ENCODE measurements at places on chromosomes 3 and 15. TPM values are rescaled to one million over a fixed set of nuclear protein-coding genes. Genes with fewer than 3 reads are reported as not detected.

DNA sequence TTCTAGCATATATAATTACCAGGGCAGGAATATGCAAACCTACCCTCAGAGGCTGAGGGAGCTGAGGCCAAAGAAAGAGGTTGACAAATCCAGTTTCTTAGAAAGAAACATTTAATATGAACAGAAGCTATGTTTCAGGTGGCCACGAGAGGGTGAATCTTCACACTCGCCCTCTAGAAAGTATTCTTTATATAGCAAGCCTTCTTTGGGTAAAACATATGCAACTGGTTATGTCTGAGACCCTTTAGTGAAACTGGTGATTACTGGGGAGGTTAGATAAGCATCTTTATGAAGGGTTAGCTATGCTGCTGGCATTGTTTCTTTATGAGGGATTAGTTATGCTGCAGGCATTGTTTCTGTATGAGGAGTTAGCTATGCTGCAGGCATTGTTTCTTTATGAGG is 50.7 kb upstream of the GOLGA6L2 start:
- no peak overlapping the region for H3K4me3 ChIP-seq
- H3K4me1 ChIP-seq = no peaks in the 10 kb centered on the region
- no peak overlapping the region for H3K27ac ChIP-seq
- DNase-seq = no peak
- H3K27me3 ChIP-seq = no peaks in the 10 kb centered on the region
- no peaks in the 10 kb centered on the region for H3K36me3 ChIP-seq

The PLSCR1 gene
- total RNA-seq = 48.7 TPM

DNA sequence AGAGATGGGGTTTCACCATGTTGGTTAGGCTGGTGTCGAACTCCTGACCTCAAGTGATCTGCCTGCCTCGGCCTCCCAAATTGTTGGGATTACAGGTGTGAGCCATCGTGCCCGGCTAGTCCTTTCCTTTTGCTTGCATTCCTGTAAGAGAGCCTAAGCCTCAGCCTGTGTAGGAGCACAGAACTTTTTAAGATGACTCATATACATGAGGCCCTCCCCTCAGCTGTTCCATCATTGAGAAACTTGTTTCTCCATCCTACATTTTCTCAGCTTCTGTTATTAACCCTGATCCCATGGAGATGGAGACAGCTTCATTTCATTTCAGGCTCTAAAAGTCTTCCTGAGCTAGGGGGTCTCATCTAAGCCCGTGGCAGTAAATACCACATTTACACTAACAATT is 123.3 kb downstream of the PLOD2 start:
- DNase-seq = no peak
- H3K27ac ChIP-seq = no peak overlapping the region
- no peaks in the 10 kb centered on the region for H3K27me3 ChIP-seq

GRCh38 chr3:133948131-133948810 is 52.6 kb upstream of the RAB6B start:
- no peak for DNase-seq
- peaks cover 8% of the 10 kb centered on the region for H3K4me1 ChIP-seq
- H3K36me3 ChIP-seq = no peaks in the 10 kb centered on the region
- no peak overlapping the region for H3K4me3 ChIP-seq
- H3K27ac ChIP-seq = no peak overlapping the region

DNA sequence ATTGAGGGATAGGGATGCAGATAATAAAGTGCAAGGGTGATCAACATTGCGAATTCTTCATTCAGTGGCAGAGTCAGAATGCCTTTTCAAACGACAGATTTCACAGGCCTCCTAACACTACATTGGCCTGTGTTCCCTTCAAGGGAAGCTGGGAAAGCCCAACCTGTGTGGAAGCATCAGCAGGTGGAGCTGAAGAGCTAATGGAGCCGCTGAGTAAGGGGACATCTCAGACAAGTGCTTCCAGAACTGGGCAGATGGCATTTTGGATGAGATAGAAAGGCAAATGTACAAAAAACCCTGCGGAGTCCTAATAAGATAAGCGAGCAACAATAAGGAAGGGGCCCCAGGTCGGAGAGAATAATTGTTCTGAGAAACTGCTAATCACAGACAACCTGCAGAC is 8.5 kb upstream of the SLC24A5 start:
- H3K27me3 ChIP-seq = peaks cover 18% of the 10 kb centered on the region
- no peak overlapping the region for H3K27ac ChIP-seq
- no peak overlapping the region for H3K4me3 ChIP-seq
- H3K36me3 ChIP-seq = no peaks in the 10 kb centered on the region
- no peaks in the 10 kb centered on the region for H3K4me1 ChIP-seq

GRCh38 chr3:76754247-76754646 is 285.7 kb upstream of the ROBO2 start:
- H3K4me1 ChIP-seq = no peaks in the 10 kb centered on the region
- H3K36me3 ChIP-seq = peaks cover 1% of the 10 kb centered on the region
- no peak overlapping the region for H3K27ac ChIP-seq
- no peak for DNase-seq
- H3K4me3 ChIP-seq = no peak overlapping the region
- H3K27me3 ChIP-seq = no peaks in the 10 kb centered on the region

GRCh38 chr15:74832826-74833225 is 6.4 kb downstream of the CPLX3 start:
- H3K36me3 ChIP-seq = no peaks in the 10 kb centered on the region
- peaks cover 24% of the 10 kb centered on the region for H3K4me1 ChIP-seq
- no peak for DNase-seq

The ZPLD1 gene
- 0.17 TPM for total RNA-seq

All from activated T-cell treated with anti-CD3 and anti-CD28 coated beads, Interleukin-2, amount 50 U/mL, for 72 hours (primary cell).